ENCODE measurements at places on chromosomes 3 and 15.

DNA sequence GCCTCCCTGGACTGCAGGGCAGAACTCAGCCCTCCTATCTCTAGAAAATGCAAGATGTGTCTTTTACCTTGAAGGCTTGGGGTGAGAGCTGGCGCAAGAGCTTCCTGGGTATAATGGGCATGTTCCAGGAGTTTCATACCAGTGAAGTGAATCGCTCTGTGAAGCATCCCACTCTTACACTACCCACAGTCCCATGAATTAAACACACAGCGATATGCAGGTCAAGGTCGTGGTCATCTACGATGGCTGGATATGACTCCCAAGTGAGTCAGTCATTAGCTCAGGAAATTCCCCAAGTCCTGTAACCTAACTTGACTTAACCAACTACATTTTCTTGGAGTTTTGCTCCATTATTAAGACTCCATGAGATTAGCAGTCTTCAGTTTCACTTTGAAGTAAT is 439.7 kb downstream of the NTRK3 start:
- no peak for DNase-seq

- DNase-seq = no peak
These were observed 33.1 kb upstream of the UBE2Q2 start for GRCh38 chr15:75809986-75810750.

GRCh38 chr3:60588806-60589205 is 662.4 kb downstream of the FHIT start:
- no peak for DNase-seq

DNA sequence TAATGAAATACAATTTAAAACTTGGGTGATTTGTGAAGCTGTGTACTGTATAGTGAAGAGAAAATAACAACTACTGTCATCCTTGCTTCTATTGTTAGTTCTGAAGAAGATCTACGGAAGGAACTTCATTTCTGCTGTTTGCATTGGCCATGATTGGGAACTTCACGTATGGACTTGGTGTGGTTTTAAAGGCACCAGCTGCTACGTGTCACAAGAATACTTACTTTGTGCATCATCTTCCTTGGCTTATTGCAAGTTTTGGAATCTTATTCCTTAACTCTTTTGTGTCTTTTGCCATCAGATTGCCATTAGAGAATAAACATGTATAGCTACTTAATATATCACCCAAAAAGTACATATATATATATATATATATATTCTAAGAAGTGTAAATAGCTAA is 75.0 kb upstream of the VEPH1 start:
- no peak for DNase-seq

DNA sequence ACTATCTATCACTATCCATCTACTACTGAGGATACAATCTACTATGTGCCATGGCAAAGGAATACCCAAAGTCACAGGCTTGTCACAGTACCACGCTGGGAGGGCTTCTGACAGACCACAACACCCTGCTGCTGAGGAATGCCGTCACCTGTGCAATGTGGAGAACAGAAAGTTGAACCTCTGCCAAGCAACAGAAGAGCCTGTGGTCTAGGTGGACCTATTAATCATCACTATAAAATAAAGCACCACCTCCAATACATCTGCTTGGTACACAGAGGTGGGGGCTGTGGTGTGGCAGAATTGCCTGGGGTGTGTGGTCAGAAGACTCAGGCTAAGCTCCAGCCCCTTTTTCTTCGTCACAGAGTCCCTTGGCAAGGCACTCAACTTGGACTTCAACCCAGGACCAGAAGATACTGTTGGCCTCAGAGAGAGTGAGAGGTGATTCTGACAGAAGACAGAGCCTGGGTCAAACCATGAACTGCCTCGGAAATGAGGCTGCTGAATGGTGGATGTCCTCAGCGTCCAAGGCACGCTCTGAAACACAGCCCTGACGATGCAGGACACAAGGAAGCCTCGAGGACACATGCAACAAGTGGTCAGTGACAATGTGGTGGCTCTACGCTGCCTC is 189.4 kb upstream of the CHRNA7 start:
- DNase-seq = no peak

GRCh38 chr15:33001926-33002325 is 192.6 kb downstream of the FMN1 start:
- no peak for DNase-seq
